ENCODE measurements at places on chromosomes 11 and 22.
A peak's percentile ranks its signal among the peaks of the same experiment; 100 is the strongest.

- DNase-seq = peak; percentile 84
Observed at GRCh38 chr11:111633756-111634362, 31.6 kb downstream of the SIK2 start.

DNA sequence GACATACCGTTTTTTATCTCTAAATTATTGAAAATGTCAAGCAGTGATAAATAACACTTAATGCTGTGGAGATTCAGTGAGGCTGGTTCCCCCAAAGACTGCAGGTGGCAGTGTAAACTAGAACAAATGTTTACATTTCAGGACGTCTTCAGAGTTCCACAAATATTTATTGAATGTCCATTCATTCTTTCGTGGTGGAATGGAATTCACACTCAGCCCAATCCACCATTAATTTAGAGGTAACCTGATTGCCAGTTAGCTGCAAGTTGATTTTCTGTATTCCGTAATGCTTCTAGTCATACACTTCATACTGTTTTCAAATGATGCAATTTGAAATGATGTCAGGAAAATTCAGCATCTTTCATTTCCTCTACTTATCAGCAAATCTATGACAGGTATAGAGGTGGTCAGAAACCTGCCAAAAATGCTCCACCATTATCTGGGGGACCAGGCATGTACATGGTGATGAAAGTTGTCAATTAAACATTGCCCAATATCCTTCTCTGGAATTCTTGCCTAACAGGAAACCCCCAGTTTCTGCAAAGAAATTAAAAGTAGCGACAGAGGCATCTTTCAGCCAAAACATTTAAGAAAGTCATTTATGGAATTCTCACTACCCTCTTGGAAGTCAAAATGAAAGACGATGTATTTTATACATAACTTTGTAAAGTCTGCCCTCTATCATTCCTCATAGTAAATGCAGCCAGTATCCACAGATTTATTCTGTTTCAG, 94.3 kb upstream of the BMAL1 start:
- DNase-seq = peak; percentile 45

DNA sequence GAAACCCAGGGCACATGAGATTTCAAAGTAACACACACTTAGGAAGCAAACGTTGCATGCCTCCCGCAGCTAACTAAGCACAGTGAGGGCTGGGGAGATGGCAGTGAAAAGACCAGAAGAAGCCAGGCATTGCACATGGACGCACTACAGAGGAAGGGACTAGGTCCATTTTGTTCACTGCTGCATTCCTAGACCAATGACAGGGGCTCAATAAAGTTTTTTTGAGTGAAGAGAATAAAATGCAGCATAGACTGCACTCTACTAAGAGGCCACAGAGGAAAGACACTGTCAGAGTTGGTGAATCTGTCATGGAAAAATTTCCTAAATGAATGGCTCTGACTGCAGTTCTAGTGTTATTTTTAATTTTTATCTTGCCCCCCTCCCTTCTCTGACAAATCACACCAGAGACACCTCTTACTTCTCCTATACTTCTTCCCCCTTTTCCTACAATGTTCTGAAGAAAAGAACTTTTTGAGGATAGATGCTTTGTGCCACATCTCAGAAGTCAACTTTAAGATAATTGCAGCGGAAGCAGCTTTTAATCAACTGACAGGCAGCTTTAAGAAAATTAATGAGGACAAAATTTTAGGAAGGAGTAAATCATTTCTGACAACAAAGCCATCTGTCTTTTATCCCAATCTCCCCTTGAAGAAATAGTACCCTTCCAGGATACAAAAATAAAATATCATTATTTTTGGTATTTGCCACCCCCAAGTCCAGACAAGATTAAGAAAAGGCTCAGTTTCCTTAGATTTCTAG, 34.8 kb upstream of the CHRM4 start:
- DNase-seq = no peak

- no peak for DNase-seq
Observed at GRCh38 chr11:74299015-74299414, 12.4 kb downstream of the P4HA3 start.

GRCh38 chr22:28808716-28809355, 8.5 kb upstream of the XBP1 start:
- DNase-seq = no peak

DNA sequence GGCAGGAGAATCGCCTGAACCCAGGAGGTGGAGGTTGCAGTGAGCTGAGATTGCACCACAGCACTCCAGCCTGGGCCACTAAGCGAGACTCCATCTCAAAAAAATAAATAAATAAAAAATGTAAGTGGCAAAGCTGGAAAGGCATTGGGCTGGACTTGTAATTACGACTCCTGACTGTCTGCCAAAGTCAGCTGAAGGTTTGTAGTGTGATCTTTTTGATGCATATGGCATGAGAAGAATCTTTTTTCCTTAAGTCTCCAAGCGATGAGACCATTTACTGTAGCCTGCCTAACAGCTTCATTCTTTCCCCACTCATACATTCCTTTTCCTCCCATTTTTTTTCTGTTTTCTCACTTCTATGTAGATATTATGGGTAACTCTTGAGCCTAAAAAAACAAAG, 24.8 kb downstream of the CTNND1 start:
- DNase-seq = no peak

GRCh38 chr11:14273895-14274294, 85.1 kb downstream of the RRAS2 start:
- DNase-seq = no peak

DNA sequence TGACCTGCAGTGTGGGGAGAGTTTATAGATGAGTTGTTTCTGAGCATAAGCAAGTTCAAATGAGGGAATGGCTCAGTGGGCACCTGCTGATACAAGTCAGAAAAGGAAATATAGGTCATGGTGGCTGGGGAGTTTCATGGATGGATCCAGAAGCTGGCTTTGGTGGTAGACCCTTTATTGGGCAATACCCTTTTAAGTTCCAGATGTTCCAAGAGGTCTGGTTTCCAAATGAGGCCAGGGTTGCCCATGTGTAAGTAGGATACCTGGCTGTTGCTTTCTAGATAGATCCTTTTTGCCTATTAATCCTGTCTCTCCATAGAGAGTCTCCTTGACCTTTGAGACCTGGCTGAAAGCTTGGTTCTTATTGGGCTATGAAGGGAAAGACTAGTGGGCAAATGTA, 2.2 kb downstream of the STIM1 start:
- DNase-seq = no peak

DNA sequence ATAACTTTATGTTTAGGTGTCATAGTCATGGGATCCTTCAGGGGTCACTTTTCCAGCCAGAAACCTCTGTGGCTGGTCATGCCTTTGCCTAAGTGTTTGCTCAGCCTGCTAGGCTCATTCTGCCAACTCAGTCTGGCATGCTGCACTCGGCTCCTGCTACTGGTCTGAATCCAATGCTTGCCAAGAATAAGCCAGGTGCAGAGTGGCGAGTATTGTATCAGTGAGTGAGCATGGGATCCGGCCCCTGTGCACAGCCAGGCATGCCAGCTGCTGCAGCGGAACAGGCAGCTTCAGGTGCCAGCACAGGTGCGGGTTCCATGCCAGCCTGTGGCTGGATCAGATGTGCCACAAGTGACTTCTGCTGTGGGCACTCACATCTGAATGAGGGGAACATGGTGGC, 1269.3 kb upstream of the CNTN5 start:
- DNase-seq = no peak

DNA sequence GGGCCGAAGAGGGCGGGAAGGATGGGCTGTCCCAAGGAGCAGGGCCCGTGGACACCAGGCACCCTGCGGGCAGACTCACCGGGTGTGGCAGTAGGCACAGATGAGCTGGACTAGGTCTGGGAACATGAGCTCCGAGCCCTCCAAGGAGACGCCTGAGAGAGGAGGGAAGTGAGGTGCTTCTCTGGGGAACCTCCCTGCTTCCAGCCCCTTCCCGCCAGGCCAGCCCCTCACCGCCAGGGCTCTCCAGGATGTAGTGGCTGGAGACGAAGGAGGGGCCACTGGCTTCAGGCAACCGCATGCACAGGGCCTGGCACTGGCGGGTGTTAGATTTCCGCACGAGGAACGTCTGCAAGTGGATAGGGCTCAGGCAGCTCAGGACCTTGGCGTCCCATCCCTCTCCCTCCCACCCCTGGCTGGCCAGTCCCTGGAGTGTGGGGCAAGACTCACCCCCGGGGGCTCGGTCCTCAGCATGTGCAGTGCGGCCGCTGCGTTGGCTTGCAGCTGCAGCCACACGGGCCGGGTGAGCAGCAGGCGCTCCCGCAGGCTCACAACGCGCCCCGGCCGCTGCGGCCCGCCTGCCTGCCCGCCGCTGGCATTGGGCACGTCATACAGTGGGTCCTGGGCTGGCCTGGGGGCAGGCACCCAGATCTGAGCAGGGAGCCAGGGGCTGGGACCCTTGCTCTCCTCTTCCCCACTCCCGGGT, 552 bp downstream of the RIN1 start:
- peak; percentile 91 for DNase-seq

DNA sequence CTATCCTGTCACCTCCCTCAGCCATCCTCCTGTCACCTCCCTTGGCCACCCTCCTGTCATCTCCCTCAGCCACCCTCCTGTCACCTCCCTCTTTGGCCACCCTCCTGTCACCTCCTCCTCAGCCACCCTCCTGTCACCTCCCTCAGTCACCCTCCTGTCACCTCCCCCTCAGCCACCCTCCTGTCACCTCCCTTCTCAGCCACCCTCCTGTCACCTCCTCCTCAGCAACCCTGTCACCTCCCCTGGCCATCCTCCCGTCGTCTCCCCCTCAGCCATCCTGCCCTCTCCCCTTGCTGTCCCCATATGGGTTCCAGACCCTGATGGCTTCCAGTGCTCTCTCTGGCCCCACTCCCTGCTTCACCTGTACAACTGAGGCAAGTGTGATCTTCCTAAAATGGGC, 61.8 kb downstream of the SCUBE1 start:
- no peak for DNase-seq

DNA sequence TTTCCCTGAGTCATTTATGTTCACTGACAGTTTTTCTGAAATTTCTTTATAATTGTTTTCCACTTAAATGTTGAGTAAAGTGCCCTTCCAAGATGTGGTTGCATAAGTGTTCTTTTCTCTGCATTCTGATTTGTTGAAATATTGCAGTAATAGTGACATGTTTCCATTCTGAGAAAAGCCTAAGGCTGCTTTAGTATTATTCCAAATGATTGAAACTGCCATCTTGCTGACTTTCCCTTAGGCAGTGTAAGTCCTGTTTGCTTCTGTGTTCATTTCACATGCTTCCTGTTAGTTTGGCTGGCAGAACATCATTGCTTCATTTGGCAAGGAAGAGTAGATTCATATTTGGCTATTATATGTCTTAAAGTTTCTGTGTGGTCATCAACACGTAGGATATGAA, 146.5 kb downstream of the ELP4 start:
- DNase-seq = peak; percentile 58

- no peak for DNase-seq
Observed at GRCh38 chr11:44926036-44926435, 24.6 kb downstream of the TP53I11 start.

GRCh38 chr11:89205378-89205777, 27.7 kb downstream of the TYR start:
- no peak for DNase-seq

GRCh38 chr22:45984316-45984916, 7.5 kb upstream of the WNT7B start:
- DNase-seq = no peak

- peak; percentile 13 for DNase-seq
Observed at GRCh38 chr11:60343094-60343704, 16.1 kb downstream of the MS4A6E start.

- DNase-seq = no peak
Observed at GRCh38 chr11:119664063-119664572, 64.9 kb downstream of the NECTIN1 start.

- DNase-seq = no peak
Observed at GRCh38 chr22:26887916-26888315, 230.5 kb downstream of the MIAT start.

DNA sequence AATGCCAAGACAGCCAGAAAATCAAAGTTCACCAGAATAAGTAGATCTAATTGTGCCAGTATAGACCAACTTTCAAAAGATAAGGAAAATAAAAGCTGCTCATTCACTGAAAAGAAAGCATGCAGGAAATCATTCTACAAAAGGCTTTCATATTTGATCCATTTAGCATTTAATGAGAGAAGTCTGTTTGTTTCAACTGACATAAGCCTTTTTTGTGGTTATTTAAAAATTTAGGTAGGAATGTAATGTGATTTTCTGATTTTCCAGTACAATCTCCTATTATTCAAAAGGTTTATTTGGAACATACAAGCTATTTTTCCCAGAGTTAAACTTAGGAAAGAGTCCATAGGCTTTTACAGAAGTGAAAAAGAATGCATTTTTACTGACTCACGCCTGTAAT, 92.7 kb downstream of the SBF2 start:
- DNase-seq = no peak

- DNase-seq = no peak
Observed at GRCh38 chr22:35734517-35734827, 16.8 kb downstream of the APOL5 start.

DNA sequence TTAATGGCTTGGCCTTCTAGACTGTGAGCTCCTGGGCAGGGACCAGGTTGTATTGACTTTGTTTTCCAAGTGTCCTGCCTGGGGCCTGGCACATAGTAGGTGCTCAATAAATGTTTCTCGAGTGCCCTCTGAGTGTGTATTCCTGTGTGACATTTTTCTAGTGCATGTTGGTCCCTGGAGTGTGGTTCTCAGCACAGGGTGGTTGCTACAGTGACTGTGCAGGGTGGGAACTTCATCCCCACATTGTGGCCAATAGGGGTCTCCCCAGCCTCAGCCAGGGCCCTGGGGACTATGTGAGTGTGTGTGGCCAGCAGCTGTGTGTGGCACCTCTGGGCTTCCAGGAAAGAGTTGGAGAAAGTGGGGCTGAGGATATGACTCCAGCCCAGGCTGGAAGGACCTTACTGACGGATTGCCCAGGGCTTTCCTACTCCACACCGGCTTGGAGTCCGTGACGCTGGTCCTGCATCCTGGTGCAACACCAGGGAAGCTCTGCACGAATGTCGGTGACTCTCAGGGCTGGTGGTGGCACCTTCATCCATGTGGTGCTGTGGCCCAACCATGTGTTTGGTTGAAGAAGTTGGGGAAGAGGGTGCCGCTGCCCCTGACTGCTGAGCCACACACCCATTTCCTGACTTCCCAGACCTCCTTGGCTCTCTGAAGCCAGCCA, 9.0 kb upstream of the MARK2 start:
- peak; percentile 44 for DNase-seq

DNA sequence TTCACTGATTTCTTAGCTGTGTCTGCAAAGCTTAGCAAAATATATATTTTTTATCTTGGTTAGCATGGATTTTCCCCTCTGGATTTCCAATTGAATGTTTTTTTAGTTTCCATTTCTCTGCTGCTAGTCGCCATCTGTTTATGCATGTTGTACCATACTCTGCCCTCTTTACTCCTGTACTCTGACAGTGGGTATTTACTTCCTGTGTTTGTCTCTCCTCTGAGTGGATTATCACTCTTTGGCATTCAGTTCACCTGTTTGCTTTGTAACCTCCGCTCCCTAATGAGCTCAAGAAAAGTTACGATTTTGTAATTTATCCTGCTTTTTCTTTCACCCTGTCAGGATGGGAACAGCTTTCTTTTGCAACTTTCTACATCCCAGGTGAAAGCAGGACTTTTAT, 59.1 kb downstream of the PDHX start:
- no peak for DNase-seq

DNA sequence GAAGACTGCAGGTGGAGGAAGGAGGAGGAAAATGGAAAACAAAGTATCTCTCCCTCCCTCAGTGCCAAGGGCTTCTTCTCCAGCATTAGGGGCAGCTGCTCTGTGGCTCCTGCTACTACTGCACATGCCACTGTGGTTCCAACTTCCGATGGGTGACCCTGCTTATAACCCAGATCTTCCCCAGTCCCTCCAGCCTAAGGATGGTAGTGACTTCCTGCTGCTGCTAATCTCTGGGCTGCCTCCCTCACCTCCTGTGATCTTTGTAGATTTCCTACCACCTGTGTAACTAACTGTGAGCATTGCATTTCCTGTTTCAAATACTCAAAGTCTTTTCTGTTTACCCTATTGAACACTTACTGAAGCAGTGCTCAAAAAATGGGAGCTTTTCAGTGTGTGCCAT, 28.7 kb upstream of the TRPC6 start:
- DNase-seq = no peak
